Thyroid gland (tissue), 4 donors: ENCODE measurements at places on chromosomes 6 and 20. TPM values are rescaled to one million over a fixed set of nuclear protein-coding genes. Genes with fewer than 3 reads are reported as not detected.

Gene MRAP2
- 0.33 TPM for total RNA-seq

Gene CRIP3
- total RNA-seq = 0.45 TPM

Gene CAGE1
- not detected for total RNA-seq

Gene NFATC2
- 12.6 TPM for total RNA-seq

Gene ATG5
- total RNA-seq = 58.7 TPM

GRCh38 chr6:103011605-103012004, 1618.1 kb downstream of the GRIK2 start:
- DNase-seq = no peak

DNA sequence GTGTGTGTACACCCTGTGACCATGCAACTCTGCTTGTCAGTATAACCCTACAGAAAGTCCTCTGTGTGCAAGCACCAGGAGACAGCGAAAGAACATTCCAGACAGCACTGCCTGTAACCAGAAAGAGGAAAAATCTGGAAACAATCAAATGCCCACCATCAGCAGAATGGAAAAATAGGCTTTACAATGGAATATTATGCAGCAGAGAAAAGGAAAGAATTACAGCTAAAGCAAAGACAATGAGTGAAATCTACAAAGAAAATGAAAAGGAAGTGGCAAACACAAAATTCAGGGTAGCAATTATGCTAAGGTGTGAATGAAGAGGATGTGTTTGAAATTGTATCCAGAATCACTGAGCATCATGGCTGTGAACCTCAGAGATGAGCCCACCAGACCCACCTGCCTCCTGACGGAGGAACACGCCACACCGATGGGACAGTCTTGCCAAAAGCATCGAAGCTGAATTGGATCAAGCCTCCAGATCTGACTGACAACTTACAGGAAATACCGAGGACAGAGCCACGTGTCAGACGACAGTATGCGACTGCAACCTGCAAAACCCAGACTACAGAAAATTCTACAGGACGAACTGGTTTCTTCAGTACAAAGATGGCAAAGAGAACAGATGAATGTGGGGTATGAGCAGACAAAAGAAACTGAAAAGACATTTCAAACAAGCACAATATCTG, 133.2 kb downstream of the NFATC2 start:
- no peak for DNase-seq

DNA sequence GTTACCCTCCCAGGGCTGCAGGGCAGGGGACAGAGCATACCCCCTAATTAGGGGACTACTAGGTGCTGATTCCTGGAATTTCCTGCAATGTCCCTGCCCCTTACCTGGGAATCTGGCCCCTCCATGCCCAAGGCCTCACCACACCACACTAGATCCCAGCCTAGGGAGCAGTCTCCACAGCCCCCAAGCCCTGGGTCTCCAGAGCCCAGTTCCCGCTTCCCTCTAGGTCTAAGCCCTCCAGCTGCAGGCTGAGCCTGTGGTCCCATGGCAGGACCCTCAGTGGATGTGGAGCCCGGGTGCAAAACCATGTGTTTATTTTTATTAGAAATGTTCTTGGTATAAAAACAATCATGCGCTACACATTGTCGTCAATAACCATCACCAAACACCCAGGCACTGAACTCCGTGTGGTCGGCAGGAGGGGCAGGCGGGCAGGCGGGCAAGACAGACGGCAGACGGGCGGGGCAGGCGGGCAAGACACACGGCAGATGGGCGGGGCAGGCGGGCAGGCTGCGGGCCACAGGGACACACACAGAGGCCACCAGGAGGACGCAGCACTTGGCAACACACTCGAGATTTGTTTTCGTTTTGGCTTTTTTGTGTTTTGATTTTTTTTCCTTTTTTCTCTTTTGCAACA, 124.2 kb downstream of the GRM4 start:
- no peak for DNase-seq

DNA sequence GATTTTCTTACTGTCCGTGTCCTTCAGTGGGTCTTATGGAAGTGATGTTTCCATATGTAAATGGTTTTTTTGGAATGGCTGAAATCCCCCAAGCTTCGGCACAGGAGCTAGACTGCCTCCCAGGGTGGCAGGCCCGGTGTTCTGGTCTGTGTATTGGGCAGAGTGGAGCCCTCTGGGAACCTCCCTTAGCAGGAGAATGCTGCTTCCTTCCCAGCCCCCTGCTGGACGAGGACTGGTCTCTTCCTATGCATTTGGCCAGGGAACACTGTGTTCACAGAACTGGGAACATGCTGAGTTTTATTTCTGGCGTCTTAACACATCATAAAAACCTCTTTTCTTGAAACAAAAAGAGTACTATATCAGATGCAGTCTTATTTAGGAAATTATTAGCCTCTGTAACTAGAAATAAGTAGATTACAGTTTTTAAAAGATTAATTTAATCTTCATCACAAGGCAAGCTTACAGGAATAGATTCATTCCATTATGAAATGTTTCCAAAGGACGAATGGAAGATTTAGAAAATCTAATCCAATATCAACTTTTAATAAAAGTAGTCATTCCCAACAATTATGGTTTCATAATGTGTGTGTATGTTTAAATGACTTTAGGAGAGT, 56.6 kb downstream of the SYTL3 start:
- peak; percentile 74 for DNase-seq

DNA sequence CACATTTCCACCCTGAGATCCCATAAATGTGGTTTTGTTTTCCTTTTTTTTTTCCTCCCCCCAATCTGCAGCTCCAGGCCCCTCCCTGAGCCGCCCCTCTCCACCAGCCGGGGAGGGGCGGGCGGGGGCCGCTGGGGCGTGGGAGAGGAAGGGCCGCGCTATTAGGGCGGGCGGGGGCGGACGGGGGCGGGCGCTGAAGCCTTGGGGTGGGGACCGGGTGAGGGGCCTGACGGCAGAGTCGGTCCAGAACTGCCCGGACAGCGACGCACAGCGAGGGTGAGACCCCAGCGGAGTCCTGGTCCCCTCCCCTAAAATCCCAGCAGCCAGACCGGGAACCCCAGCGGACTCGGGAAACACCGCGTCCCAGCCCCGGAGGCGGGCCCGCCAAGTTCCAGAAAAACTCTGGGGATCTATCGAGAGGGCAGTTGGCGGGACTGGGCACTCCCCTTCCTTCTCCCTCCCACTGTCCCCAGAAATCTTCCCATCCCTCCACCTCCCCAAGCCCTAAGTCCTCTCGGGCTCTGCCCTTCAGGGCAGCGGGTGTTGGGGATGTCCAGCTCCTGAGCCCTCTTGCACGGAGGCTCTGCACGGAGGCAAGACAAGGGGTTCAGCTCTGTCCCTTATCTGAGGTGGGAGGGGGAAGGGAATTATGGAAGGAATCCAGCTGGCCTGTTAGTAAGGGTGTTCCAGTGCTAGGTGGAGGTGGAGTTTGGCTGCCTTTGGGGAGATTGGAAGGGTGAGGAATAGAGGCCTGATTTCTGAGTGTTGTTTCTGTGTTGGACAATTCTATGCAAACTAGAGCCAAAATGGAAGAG, at the start of gene PRICKLE4:
PRICKLE4 (plus strand) TSS at position 232 of the 815 bp plus-strand sequence. CDS start 2,692 bp downstream, outside the sequence.
- DNase-seq = peak; percentile 86

DNA sequence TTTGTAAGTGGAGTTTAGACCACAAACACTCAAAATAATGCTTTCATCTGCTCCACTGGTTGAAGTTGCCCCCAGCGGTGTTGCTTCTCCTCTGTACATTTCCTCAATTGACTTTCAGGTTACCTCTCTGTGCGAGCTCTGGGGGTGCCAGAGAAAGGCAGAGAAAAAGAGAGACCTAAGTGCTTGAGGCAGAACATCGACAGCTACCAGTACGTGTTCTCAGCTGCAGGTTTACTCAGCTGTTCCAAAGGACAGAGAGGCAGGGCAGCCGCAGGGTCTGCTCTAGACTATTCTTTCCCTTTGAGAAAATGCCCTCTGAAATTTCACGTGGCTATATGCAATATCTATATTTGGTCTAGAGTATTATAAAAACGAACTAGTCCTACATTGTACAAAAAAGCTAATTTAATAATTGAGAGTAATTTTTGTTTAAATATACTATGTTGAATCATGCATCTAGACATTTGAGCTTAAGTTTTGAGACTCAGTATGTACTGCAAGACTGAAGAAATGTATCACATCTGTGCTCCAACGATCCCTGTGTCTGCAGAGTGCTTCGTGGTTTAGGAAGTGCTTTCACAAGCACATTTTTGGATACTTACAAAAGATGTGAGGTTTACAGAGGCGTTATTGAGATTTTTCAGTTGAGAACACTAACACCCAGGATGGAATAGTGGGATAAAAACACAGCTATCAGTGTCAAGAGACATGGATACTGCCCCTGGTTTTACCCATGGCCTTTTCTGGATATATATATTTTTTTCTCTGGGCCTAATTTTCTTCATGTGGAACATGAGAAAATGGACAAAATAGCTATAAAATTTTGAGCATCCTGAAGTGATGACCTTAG, 453.6 kb upstream of the FLRT3 start:
- DNase-seq = peak; percentile 18

- no peak for DNase-seq
Observed at GRCh38 chr6:70412252-70413113, 825 bp upstream of the FAM135A start.

DNA sequence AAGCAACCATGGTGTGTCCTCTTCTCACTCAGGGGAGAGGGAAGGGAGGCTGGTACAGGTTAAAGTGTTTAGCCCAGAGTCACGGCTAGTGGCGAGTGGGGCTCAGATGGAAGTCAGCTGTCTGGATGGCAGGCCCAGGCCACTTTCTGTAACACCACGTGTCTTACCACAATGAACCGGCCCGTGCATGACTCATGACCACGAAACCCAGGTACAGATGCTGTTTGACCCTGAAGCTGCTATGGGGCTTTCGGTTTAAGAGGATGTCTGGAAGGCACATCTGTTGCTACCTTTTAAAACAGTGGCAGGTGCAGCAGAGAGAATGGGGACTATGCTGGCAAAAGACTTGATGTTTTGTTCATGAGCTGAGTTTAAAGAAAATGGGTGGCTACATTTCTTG, 36.5 kb upstream of the MPC1 start:
- DNase-seq = no peak

GRCh38 chr6:39999006-39999867, 65.0 kb upstream of the MOCS1 start:
- no peak for DNase-seq

- DNase-seq = no peak
Observed at GRCh38 chr20:3307725-3308124, 68.7 kb upstream of the SLC4A11 start.

DNA sequence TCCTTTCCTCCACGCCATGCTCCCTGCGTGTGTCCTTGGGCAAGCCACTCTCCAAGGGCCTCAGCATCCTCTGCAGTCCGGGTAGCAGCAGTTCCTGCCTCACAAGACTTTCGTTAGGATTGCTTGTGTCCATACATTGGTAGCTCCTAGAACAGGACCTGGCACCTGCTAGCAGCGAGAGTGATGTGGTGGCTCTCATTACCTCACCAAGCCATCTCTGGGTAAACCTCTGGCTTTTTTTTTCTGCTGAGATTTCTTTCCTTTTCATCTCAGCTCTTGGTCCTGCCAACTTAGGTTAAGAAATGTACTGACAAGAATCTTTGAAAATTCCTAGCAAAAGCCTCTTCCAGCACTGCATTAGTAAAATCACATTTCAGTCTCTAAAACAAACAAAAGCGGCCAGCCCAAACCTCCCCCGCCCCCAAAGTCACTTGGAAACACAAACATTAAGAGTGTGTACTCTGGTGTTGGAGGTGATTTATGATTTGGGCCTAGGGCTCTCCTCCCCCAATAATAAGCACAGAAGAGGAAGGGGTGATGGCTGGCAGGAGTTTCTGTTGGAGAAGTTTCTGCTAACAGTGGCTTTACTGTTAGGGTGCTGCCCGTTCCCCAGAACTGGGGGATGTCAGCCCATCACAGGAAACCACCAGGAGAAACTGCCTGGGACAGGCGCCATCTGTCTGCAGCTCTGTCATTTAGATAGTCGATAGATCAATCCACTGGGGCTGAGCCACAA, 199.2 kb downstream of the CD83 start:
- DNase-seq = peak; percentile 74

- no peak for DNase-seq
Observed at GRCh38 chr6:118500130-118501015, 47.7 kb upstream of the PLN start.
